ENCODE measurements at places on chromosomes 1 and 21.

DNA sequence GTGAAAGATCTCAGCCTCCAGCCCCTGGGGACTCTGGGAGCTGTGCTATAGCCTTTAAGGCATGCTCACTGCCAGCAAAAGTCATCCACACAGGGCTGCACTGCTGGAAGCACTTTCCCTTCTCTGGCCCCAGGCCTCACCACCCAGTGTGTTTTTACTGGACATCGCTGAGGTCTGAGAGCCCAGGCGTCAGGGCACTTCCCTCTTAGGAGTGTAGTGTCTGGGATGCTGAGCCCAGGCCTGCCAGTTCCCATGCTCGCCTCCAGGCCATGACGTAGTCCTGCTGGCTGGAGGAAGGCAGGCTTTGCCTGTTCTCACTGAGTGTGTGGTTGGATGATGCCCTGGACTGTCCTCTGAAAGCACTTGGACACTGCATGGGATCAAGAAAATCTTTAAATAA lies 101.2 kb downstream of the GDAP2 start:
- no peak for DNase-seq

- no peak for DNase-seq
These were observed 654.9 kb upstream of the PKN2 start for GRCh38 chr1:88029142-88029541.

GRCh38 chr21:16421965-16422364 lies 692.2 kb downstream of the USP25 start:
- DNase-seq, result no peak

DNA sequence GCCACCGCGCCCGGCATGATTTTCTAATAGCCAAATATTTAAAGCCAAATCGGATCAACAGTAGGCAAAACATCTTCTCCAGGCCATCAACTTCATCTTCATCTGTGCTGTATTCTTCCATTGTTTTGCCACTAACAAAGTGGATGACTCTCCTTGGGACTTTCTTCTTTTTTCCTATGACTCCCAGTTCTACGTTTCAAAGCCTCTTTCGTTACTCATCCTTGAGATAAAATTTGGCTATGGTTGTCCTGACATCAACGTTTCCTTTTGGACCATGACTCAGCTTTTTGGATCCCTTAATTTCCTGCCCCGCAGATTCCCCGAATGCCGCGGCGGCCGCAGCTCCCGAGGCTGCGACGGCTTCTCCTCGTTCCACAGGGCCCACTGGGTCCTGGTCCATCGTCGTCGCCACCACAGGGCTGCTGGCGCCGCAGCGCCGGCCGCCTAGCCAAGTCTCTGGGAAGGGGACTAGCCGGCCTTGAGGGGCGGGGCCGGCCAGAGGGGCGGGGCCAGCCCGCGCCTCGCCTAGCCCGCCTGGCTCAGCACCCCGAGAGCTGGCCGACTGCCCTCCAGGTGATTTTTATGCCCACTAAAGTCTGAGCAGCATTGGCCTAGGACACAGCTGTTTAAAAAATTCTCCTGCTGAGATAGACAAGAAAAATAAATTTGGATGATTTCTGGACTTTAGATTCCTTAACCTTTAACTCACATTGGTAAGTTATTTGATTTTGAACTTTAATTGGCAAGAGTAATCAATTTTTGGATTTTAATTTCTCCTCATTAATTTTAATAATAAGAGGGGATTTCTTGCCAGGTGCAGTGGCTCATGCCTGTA lies 93.9 kb downstream of the ADCY10 start:
- DNase-seq, result no peak

DNA sequence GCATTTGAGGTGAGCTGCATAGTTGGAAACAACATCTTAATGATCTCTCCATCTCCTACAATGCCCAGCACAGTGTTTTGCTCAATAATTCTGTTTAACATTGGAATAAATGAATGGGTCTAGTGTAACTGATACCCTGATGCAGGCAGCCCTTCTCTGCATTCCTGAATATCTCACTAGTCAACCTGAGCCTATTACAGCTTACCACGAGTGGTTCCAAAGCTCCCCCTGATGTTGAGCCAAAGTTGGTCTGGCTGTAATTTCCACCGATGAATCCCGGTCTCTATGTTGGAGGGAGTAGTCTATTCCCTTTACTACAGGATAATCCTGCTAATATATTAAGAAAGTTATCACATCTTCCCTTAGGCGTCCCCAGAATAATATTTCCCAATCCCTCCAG lies 63.8 kb downstream of the ZBTB18 start:
- no peak for DNase-seq

DNA sequence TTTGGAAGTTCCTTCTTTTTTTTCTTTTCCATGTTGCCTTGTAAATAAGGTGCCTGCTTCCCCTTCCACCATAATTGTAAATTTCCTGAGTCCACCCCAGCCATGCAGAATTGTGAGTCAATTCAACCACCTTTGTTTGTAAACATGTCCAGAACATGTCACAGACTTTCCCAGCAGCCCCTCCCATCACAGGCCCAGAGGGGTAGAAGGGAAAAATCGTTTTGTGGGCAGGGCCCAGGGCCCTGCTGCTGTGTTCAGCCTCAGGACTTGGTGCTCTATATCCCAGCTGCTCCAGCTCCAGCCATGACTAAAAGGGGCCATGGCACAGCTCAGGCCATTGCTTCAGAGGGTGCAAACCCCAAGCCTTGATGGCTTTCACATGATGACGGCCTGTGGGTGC lies 384.6 kb upstream of the NCAM2 start:
- no peak for DNase-seq

- no peak for DNase-seq
These were observed 12.0 kb upstream of the COL16A1 start for GRCh38 chr1:31715873-31716220.

DNA sequence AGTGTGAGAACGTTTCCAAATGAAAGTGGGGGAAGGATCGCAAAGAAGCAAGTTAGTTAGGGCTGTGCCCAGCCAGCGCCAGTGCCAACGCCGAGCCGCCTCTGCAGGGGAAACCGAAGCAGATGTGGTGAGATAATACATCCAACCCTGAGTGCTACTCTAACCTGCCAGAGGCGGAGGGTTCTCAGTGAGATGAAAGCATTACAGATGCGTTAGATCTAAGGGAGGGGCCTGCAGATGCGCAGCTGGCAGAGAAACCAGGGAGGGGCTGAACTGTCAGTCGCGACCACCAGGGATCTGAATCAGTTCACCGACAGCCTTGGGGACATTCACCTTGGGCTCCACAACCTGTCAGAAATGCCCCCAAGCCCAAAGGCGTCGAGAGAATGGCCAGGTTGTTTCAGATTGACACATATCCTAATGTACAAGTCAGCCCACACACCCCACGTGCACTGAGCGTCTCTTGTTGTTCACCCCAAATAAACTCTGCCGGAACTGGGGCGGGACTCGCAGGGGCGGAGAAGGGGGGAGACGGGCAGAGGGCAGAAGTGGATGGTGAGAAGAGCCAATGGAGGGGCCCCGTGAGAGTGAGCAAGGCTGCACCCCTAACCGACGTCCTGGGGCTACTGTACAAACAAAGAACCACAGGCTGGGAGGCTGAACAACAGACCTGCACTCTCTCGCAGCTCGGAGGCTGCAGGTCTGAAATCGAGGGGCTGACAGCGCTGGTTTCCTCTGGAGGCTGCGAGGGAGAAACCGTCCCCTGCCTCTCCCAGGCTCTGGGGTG lies 8.7 kb upstream of the UMODL1 start:
- peak; percentile 68 for DNase-seq

GRCh38 chr1:154404984-154405746 lies at the start of gene IL6R:
IL6R (plus strand) TSS chr1:154405343; CDS start chr1:154405630, 287 bp downstream.
- DNase-seq, result peak; percentile 36

DNA sequence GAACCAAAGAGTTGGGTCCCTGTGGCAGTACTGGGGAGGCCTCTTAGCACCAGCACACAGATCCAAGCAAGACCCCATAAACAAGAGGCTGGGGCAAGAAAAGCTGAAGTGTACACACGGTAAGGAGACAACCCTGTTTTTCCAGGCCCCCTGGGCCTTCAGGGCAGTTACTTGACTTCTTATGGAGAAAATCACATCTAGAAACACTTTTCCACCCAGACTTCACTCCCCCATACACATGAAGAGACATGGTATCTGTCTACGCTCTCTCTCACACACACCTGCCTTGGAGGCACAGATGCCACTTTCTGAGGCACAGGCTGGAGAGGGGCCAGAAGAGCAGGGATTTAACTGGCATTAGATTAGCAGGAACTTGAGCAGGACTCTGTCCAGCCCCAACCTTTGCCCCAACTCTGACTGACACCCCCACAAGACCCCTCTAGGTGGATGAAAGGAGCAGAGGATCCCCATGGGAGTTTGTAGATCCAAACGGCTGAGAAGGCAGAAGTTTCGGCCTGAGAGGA lies 2.2 kb downstream of the CERS2 start:
- DNase-seq, result no peak

DNA sequence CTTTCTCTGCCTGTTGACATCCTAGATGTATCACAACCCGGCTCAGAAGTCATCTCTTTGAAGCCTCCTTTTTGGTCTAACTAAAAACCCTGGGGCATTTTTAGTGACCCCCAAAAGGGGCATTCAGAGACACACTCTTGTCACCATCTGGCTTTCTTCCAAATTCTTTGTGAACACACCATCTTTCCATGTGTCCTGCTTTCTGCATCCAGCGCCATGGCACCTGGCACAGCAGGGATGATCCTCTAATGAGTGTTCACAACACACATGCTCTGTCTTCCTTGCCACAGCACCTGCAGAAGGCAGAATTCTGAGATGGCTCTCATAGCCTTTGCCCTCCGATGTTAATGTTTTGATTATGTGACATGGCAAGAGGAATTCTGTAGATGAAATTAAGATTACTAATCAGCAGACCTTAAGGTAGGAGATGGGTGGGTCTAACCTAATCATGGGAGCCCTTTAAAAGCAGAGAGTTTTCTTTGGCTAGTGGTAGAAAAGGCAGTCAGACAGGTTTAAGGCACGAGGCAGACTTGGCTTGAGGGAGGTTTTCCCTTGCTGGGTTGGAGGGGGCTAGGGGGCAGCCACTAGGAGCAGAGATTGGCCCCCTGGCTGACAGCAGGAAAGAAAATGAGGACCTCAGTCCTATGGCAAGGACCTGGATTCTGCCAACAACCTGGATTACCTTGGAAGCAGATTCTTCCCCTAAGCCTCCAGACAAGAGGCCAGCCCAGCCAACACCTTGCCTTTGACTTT lies 4.9 kb upstream of the TMEM61 start:
- no peak for DNase-seq

- no peak for DNase-seq
These were observed 34.0 kb downstream of the SLC45A1 start for GRCh38 chr1:8351693-8352470.

DNA sequence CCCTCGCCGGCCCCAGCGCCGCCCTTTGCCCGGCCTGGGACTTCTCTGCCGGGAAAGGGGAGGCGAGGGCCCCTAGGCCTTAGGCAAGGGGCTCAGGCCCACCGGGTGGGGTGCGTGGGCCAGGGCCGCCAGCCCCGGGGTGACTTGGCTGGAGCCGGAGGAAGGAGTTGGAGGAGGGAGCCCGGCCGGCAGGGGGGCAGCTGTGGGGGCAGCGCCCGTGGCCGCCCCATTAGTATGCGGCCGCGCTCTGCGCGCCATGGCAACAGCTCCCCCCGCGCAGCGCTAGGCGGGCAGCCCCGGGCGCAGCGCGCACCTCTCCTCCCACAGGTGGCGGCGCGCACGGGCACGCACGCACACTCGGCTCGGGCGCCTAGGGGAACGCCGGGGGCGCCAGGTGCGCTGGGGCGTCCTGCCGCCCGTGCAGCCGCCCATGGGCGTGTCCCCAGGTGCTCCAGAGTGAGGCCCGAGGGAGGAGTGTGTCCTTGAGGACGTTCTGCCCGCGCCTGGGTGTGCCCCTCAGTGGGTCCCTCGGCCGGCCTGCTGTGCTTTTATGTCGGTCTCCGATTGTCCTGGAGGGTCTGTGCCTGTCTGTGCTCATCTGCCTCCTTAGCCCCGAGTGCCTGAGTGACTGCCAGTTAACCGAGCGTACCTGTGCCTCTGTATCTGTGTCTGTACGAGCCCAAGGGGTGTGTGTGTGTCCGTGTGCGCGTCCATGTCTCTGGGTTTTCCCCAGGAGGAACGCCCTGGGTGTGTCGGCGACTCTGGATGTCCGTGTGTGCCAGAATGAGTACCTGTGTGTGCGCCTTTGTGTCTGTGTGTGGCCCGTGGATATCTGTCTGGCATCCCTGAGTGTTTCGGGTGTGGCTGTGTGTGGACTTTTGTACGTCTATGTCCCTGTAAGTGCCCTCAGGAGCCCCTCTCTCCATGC lies 38.2 kb upstream of the WASF2 start:
- no peak for DNase-seq

DNA sequence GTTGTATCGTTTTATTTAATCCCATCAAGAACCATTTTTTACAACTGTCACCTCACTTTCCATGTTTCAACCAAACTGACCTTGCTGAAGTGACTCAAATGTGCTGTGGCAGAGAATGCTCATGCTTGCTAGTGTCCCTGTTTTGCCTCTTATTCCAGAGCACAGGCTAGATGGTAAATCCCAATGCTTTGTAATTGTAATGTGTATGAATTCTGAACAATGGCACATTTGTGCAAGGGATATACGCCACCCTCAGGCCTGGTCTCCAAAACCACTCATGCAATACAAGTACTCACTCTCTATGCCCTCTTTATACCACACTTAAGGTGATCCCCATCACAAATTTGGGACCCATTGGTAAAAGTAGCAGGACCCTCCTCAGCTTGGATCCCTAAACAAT lies 313.6 kb downstream of the HHIPL2 start:
- DNase-seq, result no peak

DNA sequence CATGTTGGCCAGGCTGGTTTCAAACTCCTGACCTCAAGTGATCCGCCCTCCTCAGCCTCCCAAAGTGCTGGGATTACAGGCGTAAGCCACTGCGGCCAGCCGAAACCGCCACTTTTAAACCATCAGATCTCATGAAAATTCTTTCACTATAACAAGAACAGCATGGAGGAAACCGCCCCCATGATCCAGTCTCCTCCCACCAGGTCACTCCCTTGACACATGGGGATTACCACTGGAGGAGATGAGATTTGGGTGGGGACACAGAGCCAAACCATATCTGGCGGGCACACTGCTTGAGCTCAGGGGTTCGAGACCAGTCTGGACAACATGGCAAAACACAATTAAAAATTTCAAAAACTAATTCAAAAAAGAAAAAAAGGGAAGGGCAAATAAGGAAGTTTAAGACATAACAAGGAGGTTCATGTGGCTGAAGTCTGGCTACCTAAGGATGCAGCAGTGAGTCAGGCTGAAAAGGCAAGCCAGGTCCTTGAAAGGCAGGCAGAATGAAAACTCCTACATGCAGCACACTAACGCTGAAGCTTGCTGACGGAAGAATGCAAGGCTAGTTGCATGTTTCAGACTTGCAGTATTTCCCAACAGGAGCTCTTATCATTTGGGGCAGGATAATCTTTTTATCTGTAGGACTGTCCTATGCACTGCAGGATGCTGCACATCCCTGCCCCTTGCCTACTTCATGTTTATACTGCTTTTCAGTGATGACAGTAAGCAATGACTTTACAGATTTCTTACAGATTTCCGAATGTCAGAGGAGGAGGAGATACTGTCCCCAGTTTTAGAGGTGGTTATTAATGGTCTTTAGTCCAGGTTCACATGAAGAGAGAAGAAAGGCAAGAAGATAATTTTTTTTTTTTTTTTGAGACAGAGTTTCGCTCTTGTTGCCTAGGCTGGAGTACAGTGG lies 49.3 kb downstream of the FBXO42 start:
- DNase-seq, result no peak

DNA sequence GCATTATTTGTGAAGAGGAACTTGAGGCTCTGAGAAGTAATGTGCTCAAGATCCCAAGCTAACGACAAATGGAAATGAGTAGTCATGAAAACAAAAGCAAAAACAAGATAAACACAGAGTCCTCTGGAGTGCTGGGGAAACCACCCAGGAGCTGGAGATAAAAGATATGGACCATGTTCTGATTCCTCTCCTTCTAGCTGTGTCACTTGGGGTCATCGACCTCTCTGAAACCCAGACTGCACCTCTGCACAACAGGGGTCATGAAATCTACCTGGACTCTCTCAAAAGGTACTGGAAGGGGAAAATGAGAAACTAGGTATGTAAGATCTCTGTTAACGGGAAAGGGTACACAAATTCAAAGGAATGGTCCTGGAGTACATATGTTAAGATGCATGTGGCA lies 6.5 kb downstream of the PGLYRP4 start:
- no peak for DNase-seq
